Sciatic nerve (tissue), 2 donors: ENCODE measurements at places on chromosomes 6 and 20.

- no peak for DNase-seq
These were observed 70.4 kb upstream of the FUCA2 start for GRCh38 chr6:143581835-143582480.

DNA sequence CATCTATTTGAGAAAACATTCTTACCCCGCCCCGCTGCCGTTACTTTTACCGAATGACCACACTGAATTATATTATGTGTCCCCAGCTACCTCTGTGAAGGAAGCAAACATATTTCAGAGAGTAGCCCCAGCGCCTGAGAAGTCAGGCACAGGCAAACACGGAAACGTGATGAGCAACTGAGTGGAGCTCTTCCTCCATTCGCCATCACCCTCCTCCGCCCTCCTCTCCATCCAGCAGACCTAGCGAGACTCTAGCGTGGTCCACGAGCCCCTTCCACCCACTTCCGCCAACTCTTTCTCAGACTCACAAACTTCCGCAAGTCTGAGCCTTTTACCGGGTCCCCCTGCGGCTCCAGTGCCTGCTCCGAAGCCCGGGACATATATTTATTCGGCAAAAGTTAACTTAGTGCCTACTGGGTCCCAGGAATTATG, 582 bp downstream of the SNRPB start:
- DNase-seq = no peak

GRCh38 chr6:11328613-11329247, 96.3 kb upstream of the NEDD9 start:
- no peak for DNase-seq

- no peak for DNase-seq
These were observed 12.6 kb downstream of the CPNE5 start for GRCh38 chr6:36826520-36827227.

- DNase-seq = no peak
These were observed 33.4 kb downstream of the STK35 start for GRCh38 chr20:2135013-2135412.

- DNase-seq = no peak
These were observed 12.1 kb upstream of the NFATC2 start for GRCh38 chr20:51554538-51555165.

DNA sequence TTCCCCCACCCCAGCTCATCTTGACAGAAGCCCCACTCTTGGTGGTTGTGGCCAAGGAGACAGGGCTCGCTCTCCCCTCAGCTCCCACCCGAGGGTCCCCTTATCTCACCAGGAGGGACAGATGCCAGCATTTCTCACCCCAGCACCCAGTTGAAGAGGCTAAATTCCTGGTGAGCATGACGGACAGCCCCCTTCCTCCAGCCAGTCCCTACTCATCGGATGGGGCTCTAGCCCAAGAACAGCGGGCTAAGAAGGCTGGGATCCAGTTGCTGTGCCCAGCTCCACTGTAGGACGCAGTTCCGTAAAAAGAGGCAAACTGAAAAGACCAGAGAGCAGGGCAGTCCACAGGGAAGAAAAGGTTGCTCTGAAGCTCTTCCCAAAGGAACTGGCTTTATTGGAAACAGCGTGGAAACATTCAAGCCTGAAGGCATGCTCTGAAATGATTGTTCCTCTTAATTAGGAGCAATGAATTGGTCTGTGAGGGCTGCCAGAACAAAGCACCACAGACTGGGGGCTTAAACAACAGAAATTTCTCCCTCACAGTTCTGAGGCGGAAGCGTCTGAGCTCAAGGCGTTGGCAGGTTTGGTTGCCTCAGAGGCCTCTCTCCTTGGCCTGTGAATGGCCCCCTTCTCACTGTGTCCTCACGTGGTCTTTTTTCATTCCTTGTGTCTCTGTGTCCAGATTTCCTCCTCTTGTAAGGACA, 17.9 kb upstream of the KIF25 start:
- no peak for DNase-seq

DNA sequence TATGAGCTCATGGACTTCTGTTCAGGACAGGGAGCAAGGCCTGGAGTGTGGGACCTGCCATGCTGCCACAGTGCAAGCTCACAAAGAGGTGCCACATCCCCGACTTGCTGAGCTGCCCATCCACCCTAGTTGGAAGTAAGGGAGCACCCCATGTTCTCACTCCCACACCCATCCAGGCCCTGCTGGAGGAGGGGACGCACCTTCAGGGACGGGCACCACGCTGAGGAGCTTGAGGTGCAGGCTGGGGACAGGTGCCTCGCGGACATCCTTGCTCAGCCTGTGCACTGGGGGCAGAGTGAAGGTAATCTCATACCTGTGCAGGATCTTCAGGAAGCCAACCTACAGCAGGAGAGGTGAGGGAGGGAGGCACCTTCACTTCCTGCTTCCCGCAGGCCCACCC, 12.3 kb downstream of the ADISSP start:
- DNase-seq = no peak

DNA sequence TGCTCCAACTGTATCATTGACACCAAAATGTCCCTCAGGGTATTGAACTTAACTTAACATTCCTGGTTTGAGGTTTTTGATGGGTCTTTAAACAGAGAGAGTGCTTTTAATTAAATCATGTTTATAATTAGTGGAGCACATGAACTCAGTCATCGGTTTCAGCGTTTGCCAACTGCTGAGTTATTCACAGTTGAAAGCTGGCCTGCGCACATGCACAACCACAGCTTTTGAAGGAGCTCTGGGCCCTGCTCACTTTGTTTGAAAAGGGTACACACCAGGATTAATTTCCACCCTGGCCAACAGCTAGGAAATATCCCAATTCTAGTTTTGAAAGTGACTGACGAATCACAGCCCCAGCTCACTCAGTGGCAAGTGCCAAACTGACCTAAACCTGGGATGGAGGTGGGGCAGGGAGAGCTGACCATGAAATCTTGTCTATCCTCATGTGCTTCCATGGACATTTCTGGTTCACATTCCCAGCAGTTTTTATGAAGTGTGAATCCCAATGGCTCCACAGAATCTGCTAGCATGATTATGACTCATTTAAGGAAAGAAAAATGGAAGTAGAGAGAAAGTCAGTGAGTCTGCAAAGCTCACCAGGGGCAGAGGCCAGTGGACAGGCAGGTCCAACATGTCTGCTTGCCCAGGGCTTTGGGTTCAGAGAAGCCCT, 247.8 kb downstream of the FNDC1 start:
- no peak for DNase-seq

DNA sequence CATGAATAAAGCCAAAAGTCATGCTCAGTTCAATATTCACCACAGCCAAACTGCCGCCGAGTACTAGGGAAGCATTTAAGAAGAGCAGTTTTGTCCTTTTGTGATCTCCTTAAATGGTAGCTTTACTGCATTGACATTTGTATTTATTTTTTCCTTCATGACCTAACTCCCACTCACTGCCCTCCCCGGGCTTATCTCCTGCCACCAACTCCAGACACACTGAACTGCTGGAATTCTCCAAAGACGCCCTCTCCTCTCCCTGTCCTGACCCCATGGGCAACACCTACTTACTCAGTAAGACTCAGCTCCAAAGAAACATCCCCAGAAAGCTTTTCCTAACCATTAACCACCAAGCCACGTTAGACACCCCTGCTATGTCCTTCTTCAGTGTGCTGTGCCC, 48.5 kb upstream of the CNKSR3 start:
- no peak for DNase-seq

DNA sequence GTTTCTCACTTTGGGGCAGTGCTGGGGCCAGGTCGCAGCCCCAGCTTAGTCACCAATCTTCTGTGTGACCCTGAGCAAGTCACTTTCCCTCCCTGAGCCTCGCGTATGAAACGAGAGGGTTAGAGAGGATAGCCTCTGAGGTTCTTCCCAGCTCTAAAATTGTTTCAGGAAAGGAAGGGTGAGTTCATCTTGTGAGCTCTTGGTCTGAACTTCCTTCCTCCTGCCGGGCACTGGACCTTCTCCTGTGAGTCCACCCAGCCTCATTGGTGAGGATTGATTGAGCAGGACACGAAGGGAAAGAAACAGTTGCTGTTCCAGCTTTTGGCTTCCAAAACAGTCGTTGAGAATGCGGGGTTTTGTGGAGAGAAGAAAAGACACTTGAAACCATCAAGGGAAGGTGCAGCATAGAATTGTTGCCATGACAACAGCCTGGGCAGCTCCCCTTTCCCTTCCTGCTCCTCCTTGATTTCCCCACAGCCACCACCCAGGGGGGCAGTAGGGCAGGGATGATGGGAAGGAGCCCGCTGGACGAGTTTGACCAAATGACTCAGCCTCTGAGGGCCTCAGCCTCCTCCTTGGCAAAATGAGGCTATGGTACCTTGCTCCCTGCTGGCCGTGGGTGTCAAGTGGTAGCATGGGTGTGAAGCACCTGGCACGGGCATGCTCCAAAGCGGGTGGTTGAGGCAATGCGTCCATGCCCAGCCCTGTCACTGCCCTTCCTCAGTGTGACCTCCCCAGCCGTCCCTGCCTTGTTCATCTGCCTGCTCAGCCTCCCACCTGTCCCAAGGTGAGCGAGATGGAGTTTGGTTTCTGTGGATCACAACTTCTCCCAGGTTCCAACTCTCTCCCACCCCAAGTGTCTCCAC, 107.8 kb downstream of the CDC5L start:
- no peak for DNase-seq

- DNase-seq = no peak
These were observed 4.8 kb downstream of the SOX18 start for GRCh38 chr20:64044484-64045247.

GRCh38 chr20:54566031-54566688, 90.8 kb downstream of the DOK5 start:
- DNase-seq = no peak

DNA sequence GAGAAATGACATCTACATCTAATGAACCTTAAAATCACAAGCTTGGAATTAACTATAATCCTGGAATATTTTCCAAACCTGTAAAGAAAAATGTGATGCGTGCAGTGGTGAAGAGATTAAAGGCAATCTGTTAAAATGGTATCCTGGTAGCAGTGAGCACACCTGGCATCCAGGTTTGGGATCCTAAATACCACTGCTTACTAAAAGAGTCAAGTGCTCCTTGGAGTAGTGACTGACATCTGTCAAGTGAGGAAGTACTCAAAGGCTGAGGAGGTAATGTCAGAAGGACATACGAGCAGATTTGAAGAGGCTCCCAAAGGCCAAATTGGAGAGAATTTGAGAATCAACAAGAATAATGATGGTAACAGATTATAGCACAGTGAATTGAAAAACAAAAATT, 32.8 kb downstream of the PCMT1 start:
- no peak for DNase-seq

- DNase-seq = no peak
These were observed 76.9 kb downstream of the ANKRD6 start for GRCh38 chr6:89509777-89510281.

- no peak for DNase-seq
These were observed 338 bp downstream of the UTRN start for GRCh38 chr6:144285548-144285797.

GRCh38 chr6:108165714-108166663, at the start of gene NR2E1:
TSS of gene NR2E1 (plus strand) at chr6:108166022. CDS start at chr6:108166766, 744 bp downstream.
- DNase-seq = no peak

DNA sequence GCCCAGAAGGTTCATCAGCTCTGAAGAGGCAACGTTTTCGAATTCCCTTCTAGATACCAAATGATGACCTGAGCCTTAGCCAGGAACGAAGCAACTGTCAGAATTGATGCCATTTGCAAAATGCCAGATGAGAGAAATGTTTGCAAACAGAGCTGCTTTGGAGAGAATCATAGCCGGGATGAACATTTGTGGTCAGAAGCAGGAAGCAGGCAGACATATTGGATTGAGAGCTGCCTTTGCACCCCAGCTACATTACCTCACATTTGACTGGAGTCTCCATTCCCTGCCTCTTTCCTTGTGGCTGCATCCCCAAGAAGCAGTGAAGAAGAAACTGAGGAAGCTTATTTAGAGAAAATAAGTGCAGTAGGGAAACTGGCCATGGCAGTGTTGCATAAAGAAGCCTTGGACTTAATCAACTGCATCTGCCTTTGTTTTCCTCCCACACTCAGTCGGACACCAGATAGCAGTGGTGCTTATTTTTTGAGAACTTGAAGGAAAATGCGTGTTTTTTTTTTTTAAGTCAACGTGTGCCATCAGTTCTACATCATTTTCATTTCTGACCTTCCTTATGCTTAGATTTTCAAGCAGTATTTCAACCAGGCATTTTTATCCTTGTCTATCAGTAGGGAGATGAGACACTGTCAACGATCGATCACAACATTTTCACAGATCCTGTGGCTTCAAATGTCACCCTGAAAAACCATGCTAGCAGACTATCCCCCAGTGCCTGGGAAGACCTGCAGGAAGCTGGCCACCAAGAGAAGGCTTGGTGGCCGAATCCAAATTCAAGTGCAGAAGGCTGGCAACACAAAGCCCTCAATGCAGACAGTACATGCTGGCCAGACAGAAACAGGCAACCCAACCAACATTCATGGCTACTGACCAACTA, 541.2 kb upstream of the JARID2 start:
- no peak for DNase-seq

DNA sequence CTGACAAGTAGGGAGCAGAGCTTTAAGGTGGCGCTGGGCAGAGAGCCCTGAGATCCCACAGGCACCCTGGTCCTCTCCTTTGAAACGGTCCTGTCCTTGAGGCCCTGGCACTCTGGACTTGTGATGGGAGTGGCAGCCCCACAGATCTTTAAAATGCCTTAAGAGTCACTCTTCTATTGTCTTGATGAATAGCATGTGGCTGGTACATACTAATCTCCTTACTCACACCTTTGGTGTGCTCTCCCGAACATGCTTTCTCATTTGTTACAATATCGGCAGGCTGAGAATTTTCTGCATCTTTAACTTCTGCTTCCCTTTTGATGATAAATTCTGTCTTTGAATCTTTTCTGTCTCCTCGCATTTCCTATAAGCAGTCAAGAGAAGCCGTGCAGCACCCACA, 333.8 kb downstream of the TFAP2A start:
- no peak for DNase-seq

- DNase-seq = no peak
These were observed 141.6 kb upstream of the RREB1 start for GRCh38 chr6:6966127-6966526.

DNA sequence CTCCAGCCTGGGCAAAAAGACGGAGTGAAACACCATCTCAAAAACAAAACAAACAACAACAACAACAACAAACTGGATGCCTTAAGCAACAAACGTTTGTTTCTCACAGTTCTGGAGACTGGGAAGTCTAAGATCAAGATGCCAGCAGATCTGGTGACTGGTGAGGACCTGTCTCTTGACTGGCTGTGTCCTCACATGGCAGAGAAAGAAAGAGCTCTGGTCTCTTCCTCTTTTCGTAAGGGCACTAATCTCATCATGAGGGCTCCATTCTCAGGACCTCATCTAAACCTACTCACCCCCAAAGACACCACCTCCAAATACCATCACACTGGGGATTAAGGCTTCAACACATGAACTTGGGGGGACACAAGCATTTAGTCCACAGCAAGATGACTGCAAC, 13.5 kb upstream of the GFOD1 start:
- DNase-seq = no peak

DNA sequence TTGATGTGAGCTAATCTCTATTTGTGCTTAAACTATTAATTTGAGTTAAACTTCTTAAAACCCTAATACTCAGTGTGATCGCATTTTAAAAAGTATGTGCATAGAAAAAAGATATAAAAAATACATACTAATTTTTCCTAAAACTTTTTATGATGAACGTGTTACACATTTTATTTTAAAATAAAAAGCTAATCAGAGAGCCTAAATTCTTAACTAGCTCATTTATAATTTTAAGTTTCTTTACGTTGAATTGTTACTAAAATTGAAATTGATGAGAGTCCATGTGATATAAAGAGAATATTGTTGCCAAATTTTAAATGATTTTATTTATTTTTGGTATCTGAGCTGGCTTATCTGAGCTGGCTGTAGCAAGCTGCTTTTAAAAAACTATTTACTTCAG, 6.6 kb downstream of the MAP3K4 start:
- no peak for DNase-seq
